GM18507 (cell line): ENCODE measurements at places on chromosomes 5 and 9.

DNA sequence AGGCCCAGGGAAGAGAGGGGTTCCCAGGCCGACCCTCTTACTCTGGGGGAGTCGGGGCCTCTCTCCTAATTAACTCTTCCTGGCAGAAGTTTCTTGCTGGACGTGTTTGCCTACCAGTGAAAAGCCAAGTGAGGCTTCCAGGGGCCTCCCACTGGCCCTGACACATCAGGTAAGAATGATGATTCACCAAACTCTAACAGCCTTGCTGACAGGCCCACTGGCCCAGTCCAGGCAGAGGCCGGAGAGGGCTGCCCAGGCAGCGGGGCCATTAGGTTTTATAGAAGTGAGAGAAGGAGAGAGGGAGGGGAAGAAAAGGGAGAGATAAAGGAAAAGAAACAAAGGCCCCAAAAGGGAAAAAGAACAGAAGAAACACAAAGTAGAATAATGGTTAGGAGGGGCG, 50.8 kb upstream of the FOXE1 start:
- DNase-seq: no peak

GRCh38 chr9:105673850-105674387, 11.7 kb downstream of the TAL2 start:
- no peak for DNase-seq

GRCh38 chr5:33631786-33632185, 191.0 kb downstream of the TARS1 start:
- peak; percentile 4 for DNase-seq

GRCh38 chr5:107404595-107405374, 266.0 kb downstream of the EFNA5 start:
- DNase-seq: no peak

- no peak for DNase-seq
Measured at GRCh38 chr9:74643303-74643923, 146.3 kb downstream of the RORB start.
